ENCODE measurements at places on chromosomes 16 and 17.

GRCh38 chr17:61635913-61636432 is 45.0 kb upstream of the NACA2 start:
- no peaks in the 10 kb centered on the region for H3K27me3 ChIP-seq
- no peak overlapping the region for H3K4me3 ChIP-seq
- H3K4me1 ChIP-seq: no peaks in the 10 kb centered on the region
- no peaks in the 10 kb centered on the region for H3K36me3 ChIP-seq
- peak; percentile 47 for DNase-seq

GRCh38 chr16:962901-963814 is 7.6 kb downstream of the LMF1 start:
- no peaks in the 10 kb centered on the region for H3K36me3 ChIP-seq
- peaks cover 21% of the 10 kb centered on the region for H3K4me1 ChIP-seq
- DNase-seq: no peak
- no peak overlapping the region for H3K4me3 ChIP-seq

- H3K4me1 ChIP-seq: peaks cover 8% of the 10 kb centered on the region
- no peaks in the 10 kb centered on the region for H3K36me3 ChIP-seq
- no peaks in the 10 kb centered on the region for H3K27me3 ChIP-seq
- no peak overlapping the region for H3K27ac ChIP-seq
- H3K4me3 ChIP-seq: no peak overlapping the region
Measured at GRCh38 chr17:45413498-45413923, 19.2 kb downstream of the ARHGAP27 start.

DNA sequence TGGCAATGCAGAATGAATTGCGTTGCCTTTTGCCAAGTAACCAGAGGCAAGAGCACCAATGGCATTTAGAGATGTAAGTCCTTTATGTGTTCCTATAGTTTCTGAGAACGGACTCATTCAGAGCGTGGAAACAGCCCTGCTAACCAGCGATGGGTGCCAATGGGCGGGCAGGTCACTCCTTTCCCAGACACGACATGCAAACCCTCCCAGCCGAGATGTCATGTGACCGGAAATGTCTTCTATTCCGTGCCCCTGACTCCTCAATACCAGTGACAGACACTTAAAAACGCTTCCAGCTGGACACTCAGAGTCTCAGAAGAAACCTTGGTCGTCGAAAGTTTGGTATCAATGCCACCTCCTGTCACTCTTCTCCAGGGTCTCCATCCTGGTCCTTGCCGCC is 3.2 kb downstream of the FBF1 start:
- no peak overlapping the region for H3K27ac ChIP-seq
- H3K36me3 ChIP-seq: no peaks in the 10 kb centered on the region
- H3K4me3 ChIP-seq: no peak overlapping the region
- no peaks in the 10 kb centered on the region for H3K27me3 ChIP-seq
- DNase-seq: no peak

GRCh38 chr16:46607529-46607928 is 13.7 kb downstream of the SHCBP1 start:
- H3K4me3 ChIP-seq: no peak overlapping the region
- H3K27me3 ChIP-seq: no peaks in the 10 kb centered on the region
- no peak overlapping the region for H3K27ac ChIP-seq
- no peaks in the 10 kb centered on the region for H3K4me1 ChIP-seq

- H3K36me3 ChIP-seq: peaks cover 18% of the 10 kb centered on the region
- H3K4me1 ChIP-seq: peaks cover 29% of the 10 kb centered on the region
- H3K27me3 ChIP-seq: no peaks in the 10 kb centered on the region
- peak overlapping the region; percentile 93 for H3K4me3 ChIP-seq
Measured at GRCh38 chr16:19524616-19525384, 1.1 kb downstream of the CCP110 start.

- no peak overlapping the region for H3K4me3 ChIP-seq
- H3K4me1 ChIP-seq: no peaks in the 10 kb centered on the region
- H3K36me3 ChIP-seq: no peaks in the 10 kb centered on the region
Measured at GRCh38 chr17:36069136-36069535, 5.1 kb downstream of the CCL18 start.

GRCh38 chr16:29791845-29792807 is 1.6 kb downstream of the KIF22 start:
- peak overlapping the region; percentile 93 for H3K4me3 ChIP-seq
- H3K27me3 ChIP-seq: no peaks in the 10 kb centered on the region
- peak overlapping the region; percentile 94 for H3K27ac ChIP-seq
- H3K4me1 ChIP-seq: peaks cover 12% of the 10 kb centered on the region

- H3K27ac ChIP-seq: no peak overlapping the region
- no peak for DNase-seq
- no peaks in the 10 kb centered on the region for H3K36me3 ChIP-seq
- no peaks in the 10 kb centered on the region for H3K27me3 ChIP-seq
- H3K4me3 ChIP-seq: no peak overlapping the region
- no peaks in the 10 kb centered on the region for H3K4me1 ChIP-seq
Measured at GRCh38 chr16:13148836-13149235, 247.4 kb downstream of the SHISA9 start.

DNA sequence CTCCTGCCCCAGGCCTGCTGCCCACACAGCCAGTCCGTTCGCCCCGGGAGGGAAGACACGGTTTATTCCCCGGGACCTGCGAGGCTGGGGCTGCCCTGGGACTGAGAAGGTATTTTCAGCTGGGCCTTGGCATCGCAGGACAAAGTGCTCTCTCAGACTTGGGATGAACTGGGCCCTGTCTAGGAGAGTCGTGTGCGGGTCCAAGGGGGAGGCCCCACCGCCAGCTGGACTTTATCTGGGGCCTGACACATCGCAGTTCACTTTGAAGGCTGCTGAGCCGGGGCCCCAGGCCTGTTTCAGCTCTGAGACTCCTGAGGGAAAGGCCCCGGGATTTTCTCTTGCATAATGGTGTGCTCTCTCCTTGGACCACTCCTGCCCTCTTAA is 6.8 kb downstream of the CRISPLD2 start:
- peaks cover 7% of the 10 kb centered on the region for H3K4me1 ChIP-seq
- H3K27ac ChIP-seq: no peak overlapping the region
- no peak for DNase-seq
- H3K36me3 ChIP-seq: no peaks in the 10 kb centered on the region

DNA sequence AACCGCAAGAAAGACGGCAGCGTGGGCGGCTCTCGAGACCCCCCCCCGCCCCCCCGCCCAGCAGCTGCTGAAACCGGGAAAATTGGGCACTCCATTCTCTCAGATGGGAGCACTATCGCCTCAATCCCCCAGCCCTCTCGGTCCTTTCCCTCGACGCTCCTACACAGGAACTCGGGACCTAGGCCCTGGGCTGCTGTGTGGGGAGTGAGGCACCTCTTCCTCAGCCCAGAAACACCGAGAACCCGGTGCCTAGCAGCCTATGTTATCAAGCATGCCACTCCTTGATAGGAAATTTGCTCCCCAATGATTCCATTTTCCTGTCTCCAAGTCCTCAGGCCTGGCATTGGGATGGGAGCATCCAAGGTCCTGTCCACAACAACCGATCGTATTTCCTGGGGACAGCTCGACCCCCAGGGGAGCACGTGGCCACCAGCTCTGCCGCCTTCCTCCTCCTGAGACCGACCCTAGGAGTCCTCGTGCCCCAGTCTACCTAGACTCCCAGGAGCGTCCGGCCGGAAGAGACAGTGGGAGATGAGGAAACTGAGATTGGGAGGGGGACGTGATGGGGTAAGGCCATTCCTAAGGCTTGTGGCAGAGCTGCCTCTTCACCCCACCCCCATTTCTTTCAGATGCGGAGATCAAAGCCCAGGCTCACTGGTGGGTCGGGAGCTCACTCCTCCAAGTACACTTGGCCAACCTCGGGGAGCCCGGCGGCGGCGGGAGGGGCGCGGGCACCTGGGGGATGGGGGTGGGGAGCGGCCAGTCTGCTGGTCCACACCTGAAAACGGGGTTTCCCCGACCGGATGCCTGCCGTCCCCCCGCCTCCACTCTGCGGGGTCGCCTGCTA is 17.5 kb upstream of the CBX8 start:
- no peak for DNase-seq
- H3K27me3 ChIP-seq: no peaks in the 10 kb centered on the region
- no peak overlapping the region for H3K4me3 ChIP-seq
- peaks cover 19% of the 10 kb centered on the region for H3K4me1 ChIP-seq
- H3K36me3 ChIP-seq: no peaks in the 10 kb centered on the region
- peak overlapping the region; percentile 65 for H3K27ac ChIP-seq

DNA sequence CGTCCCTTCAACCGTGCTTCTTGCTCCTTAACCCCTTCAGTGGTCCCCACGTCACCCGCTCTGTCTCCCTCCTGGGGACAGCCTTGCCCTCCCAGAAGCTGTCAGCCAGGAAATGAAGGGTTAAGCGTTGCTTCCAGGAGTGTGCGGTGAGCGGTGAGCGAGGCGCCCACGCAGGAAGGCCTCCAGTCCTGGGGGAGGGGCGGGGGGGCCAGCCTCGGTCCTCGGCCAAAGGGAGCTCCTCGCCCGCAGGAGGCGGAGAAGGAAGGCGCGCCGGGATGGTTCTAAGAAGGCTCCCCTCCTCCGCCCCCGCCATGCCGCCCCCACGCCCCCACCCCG is 2.3 kb downstream of the RBFOX3 start:
- no peak for DNase-seq
- peaks cover 26% of the 10 kb centered on the region for H3K27me3 ChIP-seq
- H3K36me3 ChIP-seq: no peaks in the 10 kb centered on the region
- H3K4me3 ChIP-seq: no peak overlapping the region
- H3K4me1 ChIP-seq: peaks cover 3% of the 10 kb centered on the region

DNA sequence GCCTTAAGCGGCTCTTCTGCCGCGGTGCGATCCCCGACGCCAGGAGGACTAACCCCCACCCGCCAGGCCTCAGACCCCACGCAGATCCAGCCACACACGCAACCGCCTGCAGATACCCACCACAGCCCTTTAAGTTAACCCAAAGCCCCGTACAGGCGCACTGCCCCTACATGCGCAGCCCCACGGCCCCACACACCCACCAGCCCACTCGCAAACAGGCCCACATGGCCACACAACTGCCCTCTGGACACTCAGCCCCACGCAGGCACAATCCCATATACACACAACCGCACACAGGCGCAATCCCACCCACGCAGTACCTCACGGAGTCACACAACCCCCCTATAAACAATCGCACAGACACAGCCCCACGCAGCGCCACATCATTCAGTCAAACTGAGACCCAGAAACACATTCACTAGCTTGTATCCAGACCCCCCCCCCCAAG is 41.7 kb downstream of the RAI1 start:
- H3K4me1 ChIP-seq: peaks cover 66% of the 10 kb centered on the region
- DNase-seq: no peak
- no peak overlapping the region for H3K27ac ChIP-seq
- no peak overlapping the region for H3K4me3 ChIP-seq
- no peaks in the 10 kb centered on the region for H3K36me3 ChIP-seq

DNA sequence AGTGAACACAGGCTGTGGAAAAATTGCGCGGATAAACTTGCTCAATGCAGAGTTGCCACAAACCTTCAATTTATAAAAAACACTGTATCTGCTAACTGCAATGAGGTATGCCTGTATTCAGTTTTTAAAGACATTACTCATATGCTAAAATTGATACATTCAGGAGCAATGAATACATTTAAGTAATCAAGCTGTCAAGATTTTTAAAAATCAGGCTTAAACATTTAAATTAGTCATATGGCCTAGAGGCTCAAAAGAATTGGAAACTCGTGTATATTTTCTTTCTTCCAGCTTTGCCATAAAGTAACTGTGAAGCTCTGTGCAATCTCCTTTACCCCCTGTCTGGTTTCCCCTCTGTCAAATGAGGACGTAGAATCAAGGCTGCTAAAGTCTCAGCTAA is 4.1 kb downstream of the SYNRG start:
- H3K36me3 ChIP-seq: no peaks in the 10 kb centered on the region
- no peak for DNase-seq
- no peak overlapping the region for H3K4me3 ChIP-seq
- H3K4me1 ChIP-seq: peaks cover 6% of the 10 kb centered on the region
- no peak overlapping the region for H3K27ac ChIP-seq
- no peaks in the 10 kb centered on the region for H3K27me3 ChIP-seq

- no peak overlapping the region for H3K4me3 ChIP-seq
- H3K4me1 ChIP-seq: peaks cover 9% of the 10 kb centered on the region
- no peaks in the 10 kb centered on the region for H3K36me3 ChIP-seq
Measured at GRCh38 chr16:85365120-85365519, 248.0 kb upstream of the GSE1 start.

- no peaks in the 10 kb centered on the region for H3K36me3 ChIP-seq
- no peak for DNase-seq
- H3K4me3 ChIP-seq: no peak overlapping the region
- H3K27ac ChIP-seq: no peak overlapping the region
- H3K27me3 ChIP-seq: peaks cover 7% of the 10 kb centered on the region
Measured at GRCh38 chr16:17965133-17965900, 371.2 kb downstream of the NPIPA8 start.

- peaks cover 16% of the 10 kb centered on the region for H3K27me3 ChIP-seq
- H3K27ac ChIP-seq: no peak overlapping the region
- no peaks in the 10 kb centered on the region for H3K36me3 ChIP-seq
- DNase-seq: no peak
- no peaks in the 10 kb centered on the region for H3K4me1 ChIP-seq
- H3K4me3 ChIP-seq: no peak overlapping the region
Measured at GRCh38 chr17:74527081-74527480, 4.2 kb downstream of the CD300LB start.

GRCh38 chr16:4652561-4652960 is 27.9 kb downstream of the MGRN1 start:
- H3K4me3 ChIP-seq: no peak overlapping the region
- H3K27ac ChIP-seq: no peak overlapping the region

- no peak overlapping the region for H3K27ac ChIP-seq
- DNase-seq: no peak
- no peaks in the 10 kb centered on the region for H3K4me1 ChIP-seq
- no peaks in the 10 kb centered on the region for H3K27me3 ChIP-seq
Measured at GRCh38 chr17:142102-142661, 4.8 kb downstream of the SCGB1C2 start.

GRCh38 chr16:30990105-30990504 is 5.1 kb downstream of the HSD3B7 start:
- DNase-seq: no peak
- peaks cover 7% of the 10 kb centered on the region for H3K4me1 ChIP-seq
- H3K4me3 ChIP-seq: no peak overlapping the region
- no peaks in the 10 kb centered on the region for H3K27me3 ChIP-seq

DNA sequence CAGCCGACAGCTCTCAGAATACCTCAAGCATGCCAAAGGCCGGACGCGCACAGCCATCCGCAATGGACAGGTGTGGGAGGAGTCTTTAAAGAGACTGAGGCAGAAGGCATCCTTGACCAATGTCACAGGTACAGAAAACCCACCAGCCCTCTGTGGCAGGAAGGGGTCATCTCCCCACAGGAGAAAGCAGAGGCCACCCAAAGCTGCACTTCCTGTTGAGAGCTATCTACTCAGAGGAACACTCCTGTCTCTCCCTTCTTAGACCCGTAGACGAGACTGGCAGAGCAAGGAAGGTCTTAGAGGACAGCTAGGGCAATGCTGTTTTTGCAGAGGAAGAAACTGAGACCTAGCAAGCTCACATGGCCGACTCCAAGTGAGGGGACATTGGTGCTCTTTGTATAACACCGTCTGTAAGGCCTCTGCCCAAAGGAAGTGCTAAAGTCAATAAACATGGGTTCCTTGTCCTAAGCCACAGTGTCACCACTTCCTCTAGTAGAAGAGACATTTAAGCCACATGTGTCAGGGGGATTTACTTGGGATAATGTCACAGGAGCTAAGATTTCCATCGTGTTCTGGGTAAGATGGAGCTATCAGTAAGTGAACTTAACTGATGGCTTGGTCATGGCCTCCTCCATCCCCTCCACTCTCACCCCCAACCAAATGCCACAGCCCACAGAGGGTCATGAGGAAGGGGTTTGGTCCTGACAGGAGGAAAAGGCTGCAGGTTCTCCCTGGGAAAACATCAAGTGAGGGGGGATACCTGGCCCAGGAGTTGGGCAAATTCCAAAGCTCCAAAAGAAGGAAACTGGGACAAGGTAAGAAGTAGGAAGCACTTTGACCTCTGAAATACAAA is 9.4 kb downstream of the LPO start:
- H3K36me3 ChIP-seq: no peaks in the 10 kb centered on the region
- no peak overlapping the region for H3K27ac ChIP-seq
- no peaks in the 10 kb centered on the region for H3K4me1 ChIP-seq
- H3K4me3 ChIP-seq: no peak overlapping the region

Measured in Panc1 (cell line).